Activated CD8-positive, alpha-beta T cell treated with anti-CD3 and anti-CD28 coated beads for 36 hours (primary cell): ENCODE measurements at places on chromosomes 2 and 18.

- no peak overlapping the region for H3K4me3 ChIP-seq
- no peaks in the 10 kb centered on the region for H3K4me1 ChIP-seq
- H3K27ac ChIP-seq: no peak overlapping the region
- H3K27me3 ChIP-seq: no peaks in the 10 kb centered on the region
These were observed 125.4 kb downstream of the RGPD3 start for GRCh38 chr2:106342831-106343251.

DNA sequence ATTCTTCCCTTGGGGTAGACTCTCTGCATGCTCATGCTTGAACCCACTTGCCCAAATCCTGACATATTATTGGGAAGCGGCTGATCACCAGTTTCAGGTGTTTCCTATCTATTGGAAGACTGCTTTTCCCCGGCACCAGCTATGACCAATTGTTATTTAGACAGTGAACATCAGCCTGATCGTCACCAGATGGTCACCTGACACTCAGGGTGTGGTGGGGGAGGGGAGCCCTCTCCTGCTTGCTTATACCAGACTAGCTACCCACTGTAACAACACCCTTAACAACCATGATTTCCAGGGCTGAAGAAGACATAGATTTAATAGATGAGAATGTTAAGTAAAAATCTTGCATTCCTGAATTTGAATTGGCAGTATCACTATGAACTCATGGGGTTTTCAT lies 44.3 kb downstream of the RBM43 start:
- H3K36me3 ChIP-seq: no peaks in the 10 kb centered on the region
- peaks cover 2% of the 10 kb centered on the region for H3K27me3 ChIP-seq
- DNase-seq: no peak
- no peaks in the 10 kb centered on the region for H3K4me1 ChIP-seq
- H3K4me3 ChIP-seq: no peak overlapping the region
- H3K27ac ChIP-seq: no peak overlapping the region

DNA sequence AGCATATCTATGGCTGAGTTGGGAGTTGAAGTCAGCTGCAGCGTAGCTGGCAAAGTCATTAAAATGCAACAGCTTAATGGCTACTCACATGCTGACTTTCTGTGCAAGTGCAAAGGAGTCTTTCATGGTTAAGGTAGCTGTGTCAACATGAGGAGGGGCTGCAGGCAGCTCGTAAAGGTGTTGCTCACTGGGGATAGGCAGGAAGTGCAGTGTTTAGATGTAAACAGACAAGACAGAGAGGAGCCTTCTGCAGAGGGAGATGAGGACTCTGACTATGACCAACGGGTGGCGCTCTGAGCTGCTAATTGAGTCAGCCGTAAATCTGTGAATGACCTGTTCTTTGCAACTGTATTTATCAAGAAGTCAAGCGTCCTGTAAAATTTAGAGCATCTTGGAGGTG lies 22.3 kb upstream of the CAVIN2 start:
- H3K4me1 ChIP-seq: no peaks in the 10 kb centered on the region
- no peaks in the 10 kb centered on the region for H3K36me3 ChIP-seq
- DNase-seq: peak; percentile 10
- peaks cover 8% of the 10 kb centered on the region for H3K27me3 ChIP-seq

DNA sequence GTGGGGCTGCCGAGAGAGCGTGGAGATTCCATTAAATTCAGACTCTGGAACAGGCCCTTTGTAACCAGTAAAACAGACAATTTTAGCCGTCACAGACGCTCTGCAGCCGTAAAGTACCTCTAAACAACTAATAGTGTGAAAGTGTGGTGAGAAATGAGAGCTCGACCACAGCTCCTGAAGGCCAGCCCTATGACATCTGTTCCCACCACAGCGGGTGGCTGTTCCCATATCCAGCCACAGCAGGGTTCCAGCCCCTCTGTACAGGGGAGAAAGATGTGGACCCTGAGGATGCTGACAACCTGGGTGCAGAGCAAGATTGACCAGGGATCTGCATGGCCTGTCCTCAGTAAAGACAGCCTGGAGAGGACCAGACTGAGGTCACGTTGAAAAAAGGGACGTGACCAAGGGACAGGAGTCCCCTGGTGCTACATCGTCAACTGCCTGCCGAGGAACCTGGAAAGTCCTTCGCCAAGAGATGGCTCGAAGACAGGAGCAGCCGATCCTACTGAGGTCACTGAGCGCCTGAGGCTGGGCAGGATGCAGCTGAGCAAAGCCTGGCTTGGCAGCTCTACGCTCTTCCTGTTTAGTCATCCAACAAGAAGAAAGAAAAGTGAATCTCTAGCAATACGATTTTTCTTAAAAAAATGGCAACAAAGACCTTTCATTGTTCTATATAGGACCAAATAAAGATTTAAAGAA lies 831.7 kb downstream of the RNF144A start:
- DNase-seq: peak; percentile 66
- no peaks in the 10 kb centered on the region for H3K27me3 ChIP-seq
- H3K4me1 ChIP-seq: peaks cover 40% of the 10 kb centered on the region
- peaks cover 35% of the 10 kb centered on the region for H3K36me3 ChIP-seq
- peak overlapping the region; percentile 80 for H3K27ac ChIP-seq

GRCh38 chr2:70248181-70248847 lies at the start of gene TIA1:
TSS of gene TIA1 (minus strand) at chr2:70248628. CDS start at chr2:70248430, 198 bp downstream.
- H3K27me3 ChIP-seq: peaks cover 2% of the 10 kb centered on the region
- H3K4me3 ChIP-seq: peak within 1 kb of the TSS; percentile 93
- H3K36me3 ChIP-seq: peaks cover 24% of the 10 kb centered on the region
- H3K4me1 ChIP-seq: peaks cover 26% of the 10 kb centered on the region
- DNase-seq: peak; percentile 100
- peak within 1 kb of the TSS; percentile 97 for H3K27ac ChIP-seq

DNA sequence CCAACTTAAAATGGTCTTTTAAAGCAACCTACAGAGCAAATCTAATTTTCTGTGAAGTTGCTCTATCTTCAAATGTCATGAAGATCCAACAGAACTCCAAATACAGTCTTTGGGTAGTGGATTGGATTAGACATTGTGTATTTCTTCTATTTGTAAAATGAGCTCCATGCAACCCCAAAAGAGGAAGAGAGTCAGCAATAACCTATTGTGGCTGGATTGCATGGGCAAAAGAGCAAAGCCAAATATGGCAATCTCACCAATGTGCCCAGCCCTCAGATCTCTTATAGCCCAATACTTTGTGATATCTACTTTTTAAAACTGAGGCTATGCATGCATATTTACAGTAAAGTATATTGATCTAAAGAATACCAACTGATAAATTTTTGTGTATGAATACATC lies 146.3 kb downstream of the TXNL1 start:
- no peaks in the 10 kb centered on the region for H3K36me3 ChIP-seq
- no peak overlapping the region for H3K4me3 ChIP-seq
- no peaks in the 10 kb centered on the region for H3K4me1 ChIP-seq
- H3K27me3 ChIP-seq: peaks cover 4% of the 10 kb centered on the region
- no peak overlapping the region for H3K27ac ChIP-seq

GRCh38 chr2:43776324-43776723 lies 2.5 kb downstream of the DYNC2LI1 start:
- peaks cover 19% of the 10 kb centered on the region for H3K4me1 ChIP-seq
- no peaks in the 10 kb centered on the region for H3K27me3 ChIP-seq
- no peak overlapping the region for H3K4me3 ChIP-seq
- H3K36me3 ChIP-seq: no peaks in the 10 kb centered on the region
- peak; percentile 19 for DNase-seq

GRCh38 chr2:6970976-6971480 lies 53.8 kb downstream of the RNF144A start:
- no peak overlapping the region for H3K4me3 ChIP-seq
- no peak overlapping the region for H3K27ac ChIP-seq
- H3K36me3 ChIP-seq: peaks cover 18% of the 10 kb centered on the region
- H3K4me1 ChIP-seq: peaks cover 7% of the 10 kb centered on the region
- no peak for DNase-seq
- no peaks in the 10 kb centered on the region for H3K27me3 ChIP-seq

- no peaks in the 10 kb centered on the region for H3K36me3 ChIP-seq
- H3K27me3 ChIP-seq: peaks cover 10% of the 10 kb centered on the region
- H3K4me1 ChIP-seq: peaks cover 3% of the 10 kb centered on the region
- no peak overlapping the region for H3K4me3 ChIP-seq
- no peak for DNase-seq
These were observed 51.2 kb upstream of the DAPL1 start for GRCh38 chr2:158743879-158744278.

- no peak for DNase-seq
- H3K27ac ChIP-seq: no peak overlapping the region
- H3K27me3 ChIP-seq: peaks cover 20% of the 10 kb centered on the region
- no peaks in the 10 kb centered on the region for H3K4me1 ChIP-seq
- H3K36me3 ChIP-seq: no peaks in the 10 kb centered on the region
- no peak overlapping the region for H3K4me3 ChIP-seq
These were observed 19.9 kb upstream of the SLC9A2 start for GRCh38 chr2:102599486-102599885.

DNA sequence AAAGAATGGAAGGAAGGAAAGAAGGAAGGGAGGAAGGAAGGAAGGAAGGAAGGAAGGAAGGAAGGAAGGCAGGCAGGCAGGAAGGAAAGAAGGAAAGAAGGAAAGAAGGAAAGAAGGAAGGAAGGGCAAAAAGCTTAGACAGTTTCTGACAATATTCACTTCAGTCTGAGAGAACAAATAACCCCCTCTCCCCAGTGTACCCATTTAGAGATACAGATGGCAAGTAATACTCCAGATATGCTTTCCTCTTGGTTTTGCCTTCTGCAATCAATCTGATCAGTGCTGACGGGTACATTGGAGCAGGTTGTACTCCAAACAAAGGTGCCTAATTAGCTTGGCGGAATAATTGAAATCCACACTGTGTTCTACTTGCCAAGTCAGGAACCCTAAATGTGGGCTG lies 534.6 kb upstream of the TMEFF2 start:
- DNase-seq: no peak
- no peaks in the 10 kb centered on the region for H3K4me1 ChIP-seq
- no peak overlapping the region for H3K27ac ChIP-seq
- no peaks in the 10 kb centered on the region for H3K36me3 ChIP-seq
- no peak overlapping the region for H3K4me3 ChIP-seq
- no peaks in the 10 kb centered on the region for H3K27me3 ChIP-seq

DNA sequence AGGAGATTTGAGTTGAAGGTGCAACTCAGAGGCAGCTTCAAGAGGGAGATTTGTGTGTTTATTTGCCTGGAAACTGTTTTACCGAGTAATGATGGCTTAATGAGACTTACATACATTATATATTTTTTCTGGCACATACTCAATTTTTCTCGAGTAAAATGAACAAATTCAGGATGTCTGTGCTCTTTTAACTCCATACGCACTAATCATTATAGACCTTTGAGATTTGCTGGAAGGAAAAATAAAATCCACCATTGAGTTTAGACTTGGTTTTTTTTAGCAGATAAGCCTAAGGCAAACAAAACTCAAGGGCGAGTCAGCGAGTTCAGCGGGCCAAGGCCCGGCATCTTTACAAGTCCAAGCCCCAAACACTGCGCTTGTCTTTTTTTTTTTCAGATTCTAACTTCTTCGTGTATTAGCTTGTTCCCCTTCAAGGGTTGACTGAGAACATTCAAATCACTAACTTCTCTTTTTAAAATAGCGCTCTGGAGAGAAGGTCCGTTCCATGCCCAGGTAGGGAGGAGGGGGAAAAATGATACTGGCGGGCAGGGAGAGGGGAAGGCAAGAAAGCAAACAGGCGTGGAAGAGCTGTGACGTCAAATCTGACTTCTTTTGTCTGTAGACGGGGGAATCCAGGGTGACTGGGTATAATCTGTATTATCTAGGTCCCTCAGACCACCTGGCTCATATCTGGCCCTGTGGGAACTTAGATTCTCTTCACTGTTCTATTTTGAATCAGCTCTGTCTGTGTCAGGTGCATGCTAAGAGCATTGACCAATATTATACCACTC lies 72.7 kb upstream of the MAP3K20 start:
- H3K27me3 ChIP-seq: peaks cover 5% of the 10 kb centered on the region
- H3K4me3 ChIP-seq: no peak overlapping the region
- DNase-seq: no peak

DNA sequence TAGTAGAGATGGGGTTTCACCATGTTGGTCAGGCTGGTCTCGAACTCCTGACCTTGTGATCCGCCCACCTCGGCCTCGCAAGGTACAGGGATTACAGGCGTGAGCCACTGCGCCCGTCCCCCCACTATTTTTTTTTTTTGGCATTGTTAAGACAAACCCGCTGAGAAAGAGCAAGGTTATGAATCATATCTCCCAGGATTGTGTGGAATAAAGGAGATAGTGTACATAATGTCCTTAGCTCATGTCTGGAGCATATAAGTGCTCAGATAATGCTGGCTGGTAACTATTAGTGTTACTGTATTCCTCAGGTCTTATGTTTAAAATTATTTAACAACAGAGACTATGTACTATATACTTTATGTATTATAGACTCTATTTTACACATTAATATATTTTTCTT lies 36.0 kb downstream of the TTC27 start:
- no peak overlapping the region for H3K4me3 ChIP-seq
- peaks cover 43% of the 10 kb centered on the region for H3K36me3 ChIP-seq
- H3K27ac ChIP-seq: no peak overlapping the region
- no peak for DNase-seq

DNA sequence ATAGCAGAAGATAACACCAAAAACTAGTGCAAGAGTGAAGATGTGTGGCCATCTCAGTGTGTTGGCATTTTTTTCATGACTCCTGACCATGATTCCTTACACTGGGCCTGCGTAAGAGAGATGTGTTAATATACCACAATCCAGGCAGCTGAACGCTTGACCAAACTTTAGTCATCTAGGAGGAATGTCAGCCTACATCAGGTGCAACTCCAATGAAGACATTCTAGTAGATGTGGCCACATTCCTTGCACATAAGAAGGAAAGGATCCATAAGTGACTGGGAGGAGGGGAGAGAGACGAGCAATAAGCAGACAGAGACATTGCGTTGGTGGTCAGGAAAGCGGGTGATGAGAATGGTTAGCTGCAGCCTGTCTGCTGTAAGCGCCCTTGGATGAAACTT lies 42.6 kb downstream of the CYRIA start:
- H3K36me3 ChIP-seq: no peaks in the 10 kb centered on the region
- peaks cover 12% of the 10 kb centered on the region for H3K4me1 ChIP-seq
- peaks cover 1% of the 10 kb centered on the region for H3K27me3 ChIP-seq
- no peak for DNase-seq
- no peak overlapping the region for H3K27ac ChIP-seq

DNA sequence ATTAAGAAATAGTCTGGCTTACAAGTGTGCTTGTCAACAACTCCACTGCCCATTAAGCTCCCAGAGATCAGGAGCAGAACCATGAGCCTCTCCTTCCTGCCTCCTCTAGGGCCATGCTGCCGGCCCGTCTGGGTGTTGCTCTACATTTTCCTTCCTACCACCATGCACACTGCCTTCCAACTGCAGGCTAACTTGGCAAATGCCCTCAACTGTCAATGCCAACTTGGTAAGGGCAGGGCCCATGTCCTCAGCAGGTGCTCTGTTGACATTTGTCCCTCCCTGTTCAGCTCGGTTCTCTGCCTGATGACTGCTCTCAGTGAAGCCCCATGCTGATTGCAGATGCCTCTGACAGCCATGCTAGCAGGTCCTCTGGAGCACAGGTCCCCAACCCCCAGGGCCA lies 345.2 kb downstream of the ALK start:
- no peaks in the 10 kb centered on the region for H3K27me3 ChIP-seq
- no peak overlapping the region for H3K4me3 ChIP-seq
- H3K4me1 ChIP-seq: no peaks in the 10 kb centered on the region
- no peak for DNase-seq

DNA sequence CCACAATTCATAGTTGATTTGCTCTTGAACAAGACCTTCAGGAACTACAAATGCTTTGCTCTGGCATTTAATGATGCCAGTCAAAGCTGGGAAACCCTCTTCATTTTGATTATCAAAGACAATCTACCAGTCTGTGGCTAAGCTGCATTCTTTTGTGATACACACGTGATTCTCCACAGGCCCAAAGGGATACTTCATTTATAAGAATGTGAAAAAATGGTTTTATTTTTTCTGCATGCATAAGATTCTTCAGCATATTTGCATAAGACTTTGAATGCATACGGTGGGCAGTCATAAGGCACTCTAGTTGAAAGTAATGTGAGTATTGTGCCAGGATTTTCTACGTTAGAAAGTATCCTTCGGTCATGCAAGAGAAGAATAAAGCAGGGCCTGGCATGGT lies 33.0 kb upstream of the ARL5A start:
- no peak overlapping the region for H3K27ac ChIP-seq
- H3K36me3 ChIP-seq: no peaks in the 10 kb centered on the region
- H3K27me3 ChIP-seq: peaks cover 2% of the 10 kb centered on the region
- H3K4me3 ChIP-seq: no peak overlapping the region
- H3K4me1 ChIP-seq: no peaks in the 10 kb centered on the region
